ENCODE measurements at places on chromosomes 16 and 17. TPM values are rescaled to one million over a fixed set of nuclear protein-coding genes. Genes with fewer than 3 reads are reported as not detected.
A peak's percentile ranks its signal among the peaks of the same experiment; 100 is the strongest.

DNA sequence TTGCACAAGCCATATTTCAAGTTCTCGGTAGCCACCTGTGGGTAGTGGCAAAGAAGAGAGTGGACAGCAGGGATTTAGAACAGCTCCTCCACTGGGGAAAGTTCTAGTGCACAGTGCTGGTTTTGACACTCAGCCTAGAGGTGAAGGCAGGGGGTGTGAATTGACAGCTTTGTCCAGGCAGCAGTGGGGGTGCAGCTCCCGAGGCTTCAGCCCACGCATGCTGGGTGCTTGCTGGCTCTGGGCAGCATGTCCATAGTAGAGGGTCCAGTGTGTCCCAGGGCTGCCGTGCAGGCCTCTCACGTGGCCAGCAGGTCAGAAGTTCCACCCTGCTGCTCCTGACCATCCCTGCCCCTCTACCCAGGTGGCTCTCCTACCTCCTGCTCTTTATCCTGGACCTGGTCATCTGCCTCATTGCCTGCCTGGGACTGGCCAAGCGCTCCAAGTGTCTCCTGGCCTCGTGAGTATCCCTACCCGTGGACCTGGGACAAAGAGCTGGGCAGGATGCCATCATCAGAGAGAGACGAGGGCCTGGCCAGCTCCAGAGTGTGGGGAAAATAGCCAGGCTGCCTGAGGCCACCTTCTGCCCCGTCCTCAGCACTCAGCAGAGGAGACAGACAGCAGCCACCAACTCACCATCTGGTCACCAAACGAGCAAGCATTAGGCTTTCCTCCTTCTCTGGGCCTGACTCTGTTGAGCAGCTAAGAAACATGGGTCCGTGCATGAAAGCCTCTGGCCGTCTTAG, 29.8 kb downstream of the TTYH2 start:
- no peak for DNase-seq

- no peak for DNase-seq
Measured at GRCh38 chr17:45431531-45432404, 902 bp downstream of the ARHGAP27 start.

- DNase-seq: no peak
Measured at GRCh38 chr16:85457366-85457765, 155.8 kb upstream of the GSE1 start.

DNA sequence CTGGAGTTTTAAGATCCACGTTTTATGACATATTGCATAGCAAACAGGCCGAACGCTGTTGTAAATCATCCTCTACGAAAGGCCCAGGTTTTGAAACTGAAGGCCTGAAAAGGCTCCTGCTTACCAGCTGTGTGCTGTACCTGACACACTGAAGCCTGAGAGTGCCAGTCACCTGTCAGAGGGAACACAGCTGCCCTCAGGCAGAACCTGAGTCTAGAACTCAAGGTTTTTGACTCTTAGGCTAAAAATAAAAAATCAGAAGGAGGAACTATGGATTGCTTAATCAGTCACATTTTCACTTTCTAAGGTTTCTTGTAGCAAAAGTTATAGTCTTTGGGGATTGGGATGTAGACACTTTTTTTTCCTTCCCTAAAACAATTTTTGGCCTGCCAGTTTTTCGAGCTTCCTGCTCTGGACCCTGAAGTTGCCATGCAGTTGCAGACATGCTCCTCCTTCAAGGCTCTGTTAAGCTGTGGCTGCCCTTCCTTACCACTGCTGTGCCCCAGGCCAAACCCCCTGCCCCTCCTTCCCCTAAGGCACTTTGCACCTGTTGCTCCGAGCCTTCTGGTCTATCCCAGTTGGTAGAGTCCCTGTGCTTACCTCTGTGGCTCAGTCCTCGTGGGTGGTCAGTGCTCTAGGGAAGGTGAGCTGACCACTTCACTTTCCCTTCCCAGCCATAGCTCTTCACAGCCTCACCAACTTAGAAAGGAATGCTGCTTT, 56.6 kb downstream of the TENT4B start:
- DNase-seq: no peak

DNA sequence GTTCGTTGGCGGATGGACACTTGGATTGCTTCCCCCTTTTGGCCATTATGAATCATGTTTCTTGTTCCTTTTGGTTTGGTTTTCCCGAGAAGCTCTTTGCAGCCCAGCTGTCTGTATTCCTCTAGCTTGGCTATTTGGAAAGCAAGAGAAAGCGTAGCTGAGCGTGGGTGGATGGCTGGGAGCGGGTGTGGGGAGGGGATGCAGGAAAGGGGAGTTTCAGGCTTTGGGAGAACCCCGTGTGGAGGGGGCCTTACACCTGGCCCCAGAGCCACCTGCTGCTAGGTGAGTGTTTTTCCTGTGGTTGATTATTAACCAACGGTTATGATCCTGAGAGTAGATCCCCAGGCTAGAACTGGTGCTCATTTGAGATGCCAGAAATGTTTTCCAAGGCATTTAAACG, 103.7 kb downstream of the RAP1GAP2 start:
- DNase-seq: peak; percentile 21

- no peak for DNase-seq
Measured at GRCh38 chr16:15752717-15753488, 102.9 kb downstream of the NDE1 start.

- no peak for DNase-seq
Measured at GRCh38 chr16:751152-752006, 9.2 kb upstream of the MSLN start.

GRCh38 chr16:81861915-81862314, 82.8 kb downstream of the PLCG2 start:
- DNase-seq: no peak

DNA sequence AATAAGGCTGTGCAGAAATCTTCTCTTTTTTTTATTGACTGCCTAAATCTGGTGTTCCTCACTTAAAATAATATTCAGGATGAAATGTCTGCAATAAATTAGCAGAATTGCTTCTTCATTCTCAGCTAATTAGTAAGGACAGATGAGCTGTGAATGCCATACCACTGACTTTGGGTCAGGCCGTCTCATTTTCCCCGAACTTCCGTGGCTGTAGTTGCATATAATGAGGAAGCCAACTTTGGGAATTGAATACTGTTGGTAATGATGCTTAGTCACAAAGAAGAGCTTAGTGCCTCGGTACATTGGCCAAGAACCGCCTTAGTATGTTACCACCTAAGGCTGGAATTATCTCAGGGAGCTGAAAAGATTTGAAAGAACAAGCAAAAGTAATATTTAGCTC, 47.6 kb downstream of the NUP93 start:
- DNase-seq: no peak

DNA sequence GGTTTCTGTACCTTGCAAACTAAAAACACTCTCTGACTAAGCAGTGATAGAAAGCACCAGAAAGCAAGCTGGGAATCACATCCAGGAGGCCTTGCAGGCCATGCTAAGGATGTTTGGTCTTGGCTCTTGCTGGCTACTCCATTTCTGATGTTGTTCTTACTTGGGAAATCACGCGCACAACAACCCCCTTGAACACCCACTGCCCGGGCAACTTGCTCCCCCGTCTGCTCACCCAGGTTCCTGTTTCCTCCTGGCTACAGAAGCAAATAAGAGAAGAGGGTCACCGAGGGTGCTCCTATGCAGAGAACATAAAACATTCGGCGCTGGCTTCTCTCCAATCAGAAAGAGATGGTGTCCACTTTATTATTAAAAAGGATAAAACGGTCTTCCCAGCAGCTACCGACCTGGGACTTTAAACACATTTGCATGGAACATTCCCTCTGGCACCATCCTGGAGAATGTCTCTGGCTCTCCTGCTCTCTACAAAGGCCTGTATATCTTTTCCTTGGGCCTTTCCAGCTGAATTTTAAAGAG, 271.2 kb upstream of the RPL38 start:
- no peak for DNase-seq

The SLC52A1 gene
- 0.16 TPM for polyA plus RNA-seq

The FOXL1 gene
- polyA plus RNA-seq: 15.0 TPM

The ADAP2 gene
- polyA plus RNA-seq: 8.5 TPM

The IRX3 gene
- 36.8 TPM for polyA plus RNA-seq
